ENCODE measurements at places on chromosomes 16 and 17.

- no peak for DNase-seq
Measured at GRCh38 chr16:68665501-68665900, 20.4 kb downstream of the CDH3 start.

DNA sequence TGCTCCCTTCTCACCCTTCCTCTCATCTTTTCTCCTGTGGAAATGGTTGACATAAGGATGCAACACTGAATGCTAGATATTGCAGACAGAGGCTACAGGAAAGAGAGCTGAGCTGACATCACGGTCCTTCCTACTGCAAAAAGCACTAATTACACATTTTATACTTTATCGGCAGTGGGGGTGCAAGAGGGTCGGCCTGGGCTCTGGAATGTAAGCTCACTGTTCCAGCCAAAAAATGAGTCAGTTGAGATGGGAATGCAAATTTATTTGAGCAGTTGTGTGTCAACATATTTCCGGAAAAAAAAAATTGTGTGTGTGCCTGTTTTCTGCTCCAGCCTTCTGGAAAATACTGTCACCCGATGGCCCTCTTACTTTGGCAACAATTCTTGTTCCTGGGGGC is 14.1 kb upstream of the MRTFB start:
- DNase-seq = no peak

DNA sequence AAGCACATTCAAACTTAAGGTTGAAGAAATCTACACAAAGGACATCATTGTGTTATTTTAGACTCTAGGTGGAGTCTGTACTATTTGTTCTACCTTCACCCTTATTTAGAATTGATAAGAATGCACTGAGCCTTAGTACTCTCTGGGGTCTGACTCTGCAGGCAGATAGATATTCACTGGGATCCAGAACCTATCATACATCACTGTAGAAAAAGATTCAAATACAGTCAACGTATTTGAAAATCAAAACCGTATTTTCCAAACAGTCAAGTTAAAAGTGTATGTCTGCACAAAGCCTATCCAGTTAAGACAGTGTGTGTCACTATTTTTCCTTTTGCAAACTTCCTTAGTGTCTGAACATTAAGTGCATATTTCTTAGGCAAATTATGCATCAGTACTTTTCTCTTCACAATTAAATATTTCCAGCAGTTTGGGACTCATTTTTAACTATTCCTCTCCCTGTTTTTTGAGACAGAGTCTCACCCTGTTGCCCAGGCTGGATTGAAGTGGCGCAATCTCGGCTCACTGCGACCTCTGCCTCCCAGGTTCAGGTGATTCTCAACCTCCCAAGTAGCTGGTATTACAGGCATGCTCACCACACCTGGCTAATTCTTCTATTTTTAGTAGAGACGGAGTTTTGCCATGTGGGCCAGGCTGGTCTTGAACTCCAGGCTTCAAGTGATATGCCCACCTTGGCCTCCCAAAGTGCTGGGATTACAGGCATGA is 22.3 kb downstream of the MOSMO start:
- DNase-seq = no peak

- DNase-seq = no peak
Measured at GRCh38 chr17:53475002-53475401, 347.7 kb upstream of the KIF2B start.

DNA sequence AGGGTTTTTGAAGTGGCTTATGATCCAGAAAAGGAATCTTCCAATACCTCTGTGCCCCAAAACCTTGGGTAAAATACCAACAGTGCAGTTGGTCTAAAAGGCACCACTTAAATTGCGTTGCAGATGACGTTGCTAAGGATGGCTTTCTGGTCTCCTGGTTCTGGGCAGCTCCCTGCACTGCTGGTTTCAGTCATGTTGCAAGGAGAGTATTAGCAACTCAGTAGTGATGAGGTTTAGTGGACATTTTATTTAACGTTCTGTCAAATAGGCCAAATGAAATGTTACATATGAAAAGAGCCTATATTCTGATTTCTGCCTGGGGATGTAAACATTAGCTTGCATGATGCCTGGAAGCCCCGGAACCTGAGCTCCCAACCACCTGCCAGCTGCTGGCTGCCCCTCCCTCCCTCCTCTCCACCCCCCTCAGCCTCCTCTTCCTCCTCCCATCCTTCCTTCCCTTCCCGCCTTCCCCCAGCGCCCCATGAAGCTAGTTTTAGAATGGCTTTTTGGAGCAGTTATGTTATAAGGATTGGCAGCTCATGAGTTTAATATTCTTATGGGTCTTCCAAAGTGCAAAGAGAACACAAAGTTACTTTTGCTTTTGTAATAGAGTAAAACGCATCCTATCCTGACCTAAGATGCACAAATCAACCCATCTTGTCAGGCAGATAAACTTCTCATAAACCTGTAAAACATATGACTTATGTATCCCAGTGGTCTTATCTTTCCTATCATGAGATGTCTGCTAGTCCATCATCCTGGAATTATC is 20.7 kb downstream of the CD7 start:
- DNase-seq = no peak

GRCh38 chr17:17696882-17697633 is 15.8 kb downstream of the RAI1 start:
- DNase-seq = no peak

DNA sequence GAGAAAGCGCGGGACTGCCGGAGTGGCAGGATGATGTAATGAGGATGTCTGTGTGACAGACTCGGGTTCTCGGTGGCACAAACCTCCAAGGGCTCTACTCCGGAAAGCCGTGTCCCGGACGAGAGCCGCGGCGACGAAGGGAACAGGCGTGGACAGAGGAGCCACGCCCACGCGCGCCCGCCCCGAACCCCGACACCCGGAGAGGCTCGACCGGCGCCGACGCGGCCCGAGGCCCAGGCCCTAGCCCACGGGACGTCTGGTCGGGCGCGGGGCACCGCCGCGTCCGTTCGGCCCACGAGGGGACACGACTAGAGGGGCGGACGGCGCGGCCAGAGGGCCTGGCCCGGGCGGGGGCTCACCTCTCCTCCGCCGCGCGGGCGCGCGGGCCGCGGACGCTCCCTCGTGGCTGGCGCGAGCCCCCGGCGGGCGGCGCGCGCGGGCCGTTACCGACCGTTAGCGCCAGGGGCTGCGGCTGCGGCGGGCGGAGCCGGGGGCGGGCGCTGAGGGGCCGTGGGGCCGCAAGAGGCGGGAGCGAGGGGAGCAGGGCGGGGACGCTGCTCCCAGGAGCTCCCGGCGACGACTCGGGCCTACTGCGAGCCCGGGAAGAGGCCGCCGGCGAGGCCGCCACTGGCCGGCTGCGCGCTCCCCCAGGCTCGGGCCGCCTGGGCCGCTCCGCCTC is 2.1 kb upstream of the IRX5 start:
- peak; percentile 87 for DNase-seq

GRCh38 chr17:51487947-51488346 is 227.6 kb downstream of the UTP18 start:
- DNase-seq = no peak

DNA sequence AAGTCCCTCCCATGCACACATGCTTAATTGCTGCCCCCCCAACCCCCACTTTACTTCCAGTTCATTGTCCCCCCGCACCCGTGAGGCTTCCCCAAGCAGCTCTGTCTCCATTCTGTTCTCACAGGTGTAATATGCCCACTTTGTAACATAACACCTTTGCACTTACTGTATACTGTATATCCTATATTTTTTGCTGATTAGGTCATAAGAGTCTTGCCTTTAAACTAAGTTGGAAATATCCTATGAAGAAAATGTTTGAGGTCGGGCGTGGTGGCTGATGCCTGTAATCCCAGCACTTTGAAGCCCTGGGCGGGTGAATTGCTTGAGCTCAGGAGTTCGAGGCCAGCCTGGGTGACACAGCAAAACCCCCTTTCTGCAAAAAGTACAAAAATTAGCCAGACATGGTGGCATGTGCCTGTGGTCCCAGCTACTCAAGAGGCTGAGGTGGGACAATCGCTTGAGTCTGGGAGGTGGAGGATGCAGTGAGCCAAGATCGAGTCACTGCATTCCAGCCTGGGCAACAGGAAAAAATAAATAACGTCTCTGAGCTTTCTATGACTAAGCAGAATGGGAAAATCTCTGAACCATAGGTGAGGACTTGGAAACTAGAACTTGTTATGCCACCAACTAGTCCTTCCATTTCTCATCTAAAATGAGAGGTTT is 76.1 kb downstream of the TNRC6C start:
- no peak for DNase-seq

GRCh38 chr17:2705263-2705662 is 6.3 kb downstream of the CLUH start:
- DNase-seq = peak; percentile 42

GRCh38 chr16:53999841-54000240 is 286.7 kb downstream of the IRX3 start:
- no peak for DNase-seq

DNA sequence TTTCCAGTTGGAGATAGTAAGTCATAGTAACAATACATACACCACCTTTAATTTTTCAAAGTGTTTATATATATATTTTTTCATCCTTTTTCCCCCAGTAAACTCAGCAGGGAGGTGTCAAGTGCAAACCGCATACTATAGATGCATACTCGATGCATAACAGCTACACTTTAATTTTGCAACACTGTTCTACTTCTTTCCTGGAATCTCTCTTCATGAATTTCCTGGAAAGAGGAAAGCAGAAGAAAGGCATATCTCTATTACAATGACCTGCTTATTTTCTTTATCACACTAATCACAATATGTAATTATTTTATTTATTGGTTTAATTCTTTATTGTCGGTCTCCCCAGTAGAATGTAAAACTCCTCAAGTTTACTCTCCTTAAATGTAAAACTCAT is 140.0 kb downstream of the SNX11 start:
- no peak for DNase-seq

GRCh38 chr16:2913603-2914002 is 1.9 kb downstream of the FLYWCH1 start:
- DNase-seq = no peak

DNA sequence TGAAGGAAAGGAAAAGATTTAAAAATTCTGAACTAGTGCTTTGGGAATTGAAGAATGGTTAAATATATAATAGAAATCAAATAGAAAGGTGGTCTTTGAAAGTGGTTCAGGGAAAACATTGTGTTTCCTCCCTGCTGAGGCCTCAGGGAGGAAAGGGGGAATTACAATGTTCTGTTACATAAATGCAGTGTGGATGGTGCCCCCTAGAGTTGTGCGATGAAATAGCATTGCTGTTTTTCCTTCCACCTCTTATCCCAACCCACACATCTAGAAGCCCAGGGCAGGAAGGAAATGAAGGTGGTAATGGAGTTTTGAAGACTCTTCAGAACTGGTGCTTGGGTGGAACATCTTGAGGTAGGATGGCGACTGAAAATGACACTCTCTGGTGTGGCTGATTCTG is 6.4 kb upstream of the TOX3 start:
- no peak for DNase-seq

DNA sequence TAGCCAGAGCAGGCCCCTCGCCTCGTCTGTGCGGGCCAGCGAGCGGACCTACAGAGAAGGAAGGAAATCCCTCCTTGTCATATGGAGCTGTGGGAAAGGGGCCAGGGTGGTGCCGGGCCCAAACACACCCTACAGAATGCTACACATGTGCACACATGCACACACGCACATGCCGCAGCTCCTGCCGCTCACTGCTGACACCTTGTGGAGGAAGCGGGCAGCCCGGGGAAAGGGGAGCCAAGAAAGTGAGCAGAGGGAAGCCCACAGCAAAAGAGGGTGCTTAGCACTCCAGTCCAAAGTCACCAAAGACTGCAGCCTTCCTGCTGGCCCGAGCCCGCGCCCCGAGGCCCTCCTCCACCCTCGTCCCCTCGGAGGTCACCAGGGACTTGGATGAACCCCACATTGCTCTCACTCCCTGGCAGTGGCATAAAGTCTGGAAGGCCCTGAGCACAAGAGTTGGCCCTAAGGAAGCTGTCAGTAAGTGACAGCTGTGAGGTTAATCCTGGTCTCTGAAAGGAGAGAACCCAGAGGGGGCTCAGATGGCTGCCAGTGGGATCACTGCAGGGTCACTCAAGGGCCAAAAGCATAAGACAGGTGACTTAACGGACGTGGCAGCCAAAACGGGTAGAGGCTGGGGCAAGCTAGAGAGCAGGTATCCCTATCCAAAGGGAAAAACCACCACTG is 68.2 kb downstream of the MYO18A start:
- DNase-seq = peak; percentile 92

DNA sequence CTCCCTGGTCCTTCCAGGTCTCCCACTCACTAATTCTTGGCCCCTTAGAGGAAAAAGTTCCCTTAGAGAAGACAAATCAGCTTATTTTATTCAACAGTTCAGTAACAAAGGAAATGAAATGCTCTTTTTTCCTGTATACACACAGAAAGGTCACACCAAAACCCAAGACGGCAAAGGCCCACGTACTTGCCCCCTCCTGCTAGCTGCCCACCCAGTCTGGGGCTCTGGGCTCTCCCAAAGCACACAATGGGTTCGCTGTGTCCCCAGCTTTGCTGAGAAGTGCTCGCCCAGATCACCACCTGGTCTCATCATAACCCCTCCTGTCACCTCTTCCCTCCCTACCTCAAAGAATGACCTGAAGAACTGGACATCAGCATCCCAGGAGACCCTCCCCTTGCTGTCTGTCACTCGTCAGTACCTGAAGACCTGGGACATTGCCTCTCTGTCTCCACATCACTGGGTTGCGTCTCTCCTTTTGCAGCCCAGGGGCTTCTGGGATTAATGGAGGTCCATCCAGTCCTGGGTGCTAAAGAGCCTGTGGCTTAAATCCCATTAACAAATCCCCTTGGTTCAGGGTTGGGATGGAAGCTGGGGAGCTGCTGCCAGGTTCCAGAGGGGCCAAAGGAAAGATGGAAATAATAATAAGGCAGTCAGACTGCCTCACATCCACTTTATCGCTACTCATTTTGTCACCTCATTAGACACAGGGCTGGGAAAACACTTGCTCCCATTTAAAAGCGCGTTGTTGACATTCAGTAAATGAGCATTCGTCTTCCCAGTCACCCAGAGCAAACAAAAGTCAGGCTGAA is 3.3 kb downstream of the SLC6A4 start:
- DNase-seq = peak; percentile 48

DNA sequence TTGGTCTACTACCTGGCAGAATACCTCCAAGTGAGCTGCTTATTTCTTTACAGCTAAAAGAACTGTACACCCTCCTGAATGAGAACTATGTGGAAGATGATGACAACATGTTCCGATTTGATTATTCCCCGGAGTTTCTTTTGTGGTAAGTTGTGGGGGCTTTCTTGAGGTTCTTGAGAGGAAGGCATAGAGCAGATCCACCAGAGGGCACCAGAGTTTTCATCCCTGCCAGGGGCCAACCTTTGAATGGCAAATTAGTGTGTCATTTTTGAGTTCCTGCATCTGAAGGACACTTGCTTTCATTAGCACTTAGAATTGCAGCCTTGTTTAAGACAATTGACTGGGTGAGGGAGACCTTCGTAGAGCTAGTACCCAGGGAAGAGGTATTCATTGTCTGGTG is 35.0 kb downstream of the NMT1 start:
- no peak for DNase-seq

DNA sequence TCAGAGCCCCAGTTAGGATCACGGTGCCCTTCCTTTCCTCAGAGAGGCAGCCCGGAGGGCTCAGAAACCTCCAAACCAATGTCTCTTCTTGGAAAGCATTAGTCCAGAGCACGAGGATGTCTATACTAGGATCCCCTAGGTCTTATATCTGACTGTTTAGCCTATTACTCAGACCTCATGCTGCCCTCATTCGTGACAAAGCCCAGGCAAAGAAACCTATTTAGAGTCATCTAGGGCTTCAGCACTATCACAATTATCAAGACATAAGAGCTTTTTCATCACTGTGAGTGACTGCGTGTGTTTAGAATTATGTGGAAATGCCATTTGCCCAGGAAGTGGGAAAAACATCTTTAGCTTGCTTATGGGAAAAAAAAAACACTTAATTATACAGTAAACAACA is 159.8 kb upstream of the NOL11 start:
- DNase-seq = no peak

- peak; percentile 49 for DNase-seq
Measured at GRCh38 chr16:11107780-11108465, 148.1 kb downstream of the SOCS1 start.
